ENCODE measurements at places on chromosomes 1 and 21.

DNA sequence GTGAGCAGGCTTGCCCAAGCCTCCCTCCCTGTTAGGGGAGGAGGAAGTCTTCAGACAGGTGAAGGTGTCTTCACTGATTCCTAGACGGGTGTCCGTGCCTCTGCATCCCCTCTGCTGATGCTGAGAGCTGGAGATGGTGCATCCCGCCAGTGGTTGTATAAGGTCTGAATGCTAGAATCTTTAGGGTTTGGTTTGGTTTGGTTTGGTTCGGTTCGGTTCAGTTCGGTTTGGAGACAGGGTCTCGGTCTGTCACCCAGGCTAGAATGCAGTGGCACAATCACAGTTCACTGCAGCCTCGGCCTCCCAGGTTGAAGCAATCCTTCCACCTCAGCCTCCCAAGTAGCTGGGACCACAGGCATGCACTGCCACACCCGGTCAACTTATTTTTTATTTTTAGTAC is 153.6 kb downstream of the PGBD5 start:
- DNase-seq = no peak

DNA sequence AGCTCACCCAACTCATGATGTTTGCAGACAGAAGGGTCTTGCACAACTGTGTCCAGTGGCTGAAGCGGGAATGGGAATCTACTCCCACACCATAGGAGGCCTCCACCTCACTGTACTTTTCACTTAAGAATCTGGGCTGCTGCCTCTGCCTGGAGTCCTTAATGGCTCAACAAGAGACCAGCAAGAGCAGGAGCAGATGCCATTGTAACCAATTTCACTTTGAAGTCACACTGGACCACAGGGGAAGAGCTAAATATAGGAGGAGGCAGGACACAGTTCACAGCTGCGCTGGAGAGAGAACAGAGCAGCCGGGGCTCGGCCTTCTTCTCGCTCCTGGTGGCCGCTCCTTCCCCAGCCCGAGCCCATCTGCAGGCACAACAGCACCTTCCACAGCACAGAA is 120.4 kb downstream of the SIPA1L2 start:
- DNase-seq = no peak

DNA sequence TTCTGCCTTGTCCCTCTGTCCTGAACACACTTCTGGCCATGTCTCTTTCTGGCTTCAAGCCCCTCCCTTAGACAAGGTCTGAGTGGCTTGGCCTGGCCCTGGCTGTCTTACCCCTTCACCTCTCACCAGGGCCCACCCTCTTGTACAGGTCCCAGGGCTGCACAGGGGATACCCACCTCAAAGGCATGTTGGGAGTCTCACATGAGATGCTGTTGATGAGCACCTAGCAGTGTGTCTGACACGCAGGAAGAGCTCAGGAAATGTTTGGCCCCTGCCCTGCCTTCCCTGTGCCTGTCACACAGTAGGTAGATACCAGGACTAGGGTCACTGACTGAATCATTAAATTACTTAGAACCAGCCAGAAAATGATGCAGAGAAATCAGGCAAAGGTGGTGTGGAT is 16.6 kb downstream of the ZNF362 start:
- no peak for DNase-seq

- no peak for DNase-seq
These were observed 74.9 kb downstream of the VWA5B1 start for GRCh38 chr1:20365421-20366055.

DNA sequence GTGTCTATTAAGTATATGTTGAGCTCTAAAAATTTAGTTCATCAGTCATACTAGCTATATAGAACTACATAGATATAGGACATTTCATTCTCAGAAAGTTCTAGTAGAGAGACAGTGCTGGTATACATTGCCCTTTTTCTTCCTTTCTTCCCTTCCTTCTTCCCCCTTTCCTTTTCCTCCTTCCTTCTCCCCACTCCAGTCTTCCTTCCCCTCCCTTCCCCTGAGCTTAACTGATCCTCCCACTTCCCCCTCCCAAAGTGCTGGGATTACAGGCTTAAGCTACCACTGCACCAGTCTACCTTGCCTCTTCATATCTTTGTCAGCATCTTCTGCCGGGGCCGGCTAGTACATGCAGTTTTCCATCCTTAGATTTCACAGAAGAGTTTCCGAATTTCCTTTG is 12.1 kb downstream of the THRAP3 start:
- DNase-seq = no peak

DNA sequence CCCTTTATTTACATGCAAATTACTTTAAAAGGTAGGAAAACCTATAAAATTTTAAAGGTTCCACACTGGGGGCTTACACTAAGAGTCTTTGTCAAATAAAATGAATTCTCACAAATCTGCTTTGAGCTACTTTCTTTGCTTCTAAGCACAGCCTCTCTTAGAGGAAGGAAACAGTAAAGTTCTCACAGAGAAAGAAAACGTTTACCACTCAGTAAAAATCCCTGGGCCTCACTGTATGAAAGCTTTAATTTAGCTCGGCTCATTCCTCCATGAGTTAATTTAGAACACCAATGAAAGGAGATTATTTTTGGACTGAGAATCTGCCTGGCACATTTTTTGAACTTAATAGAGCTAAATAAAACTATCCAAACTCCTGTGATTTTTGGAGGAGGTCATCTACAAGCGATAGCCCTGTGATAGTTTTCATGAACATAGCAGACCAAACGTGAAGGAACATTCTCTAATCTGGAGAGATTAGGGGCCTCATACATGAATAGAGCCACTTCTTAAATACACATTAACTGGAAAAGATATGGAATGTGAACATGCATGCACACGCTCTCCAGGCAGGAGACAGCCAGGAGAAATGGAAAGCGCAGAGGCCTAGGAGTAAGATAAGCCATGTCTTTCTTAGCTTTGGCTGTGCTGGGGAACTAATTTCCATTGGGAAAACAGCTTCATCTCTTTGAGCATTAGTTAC is 32.8 kb downstream of the PRRX1 start:
- no peak for DNase-seq

Data from activated CD4-positive, CD25-positive, alpha-beta regulatory T cell (primary cell).